Stimulated activated naive CD4-positive, alpha-beta T cell (primary cell): ENCODE measurements at places on chromosomes 11 and 22.

DNA sequence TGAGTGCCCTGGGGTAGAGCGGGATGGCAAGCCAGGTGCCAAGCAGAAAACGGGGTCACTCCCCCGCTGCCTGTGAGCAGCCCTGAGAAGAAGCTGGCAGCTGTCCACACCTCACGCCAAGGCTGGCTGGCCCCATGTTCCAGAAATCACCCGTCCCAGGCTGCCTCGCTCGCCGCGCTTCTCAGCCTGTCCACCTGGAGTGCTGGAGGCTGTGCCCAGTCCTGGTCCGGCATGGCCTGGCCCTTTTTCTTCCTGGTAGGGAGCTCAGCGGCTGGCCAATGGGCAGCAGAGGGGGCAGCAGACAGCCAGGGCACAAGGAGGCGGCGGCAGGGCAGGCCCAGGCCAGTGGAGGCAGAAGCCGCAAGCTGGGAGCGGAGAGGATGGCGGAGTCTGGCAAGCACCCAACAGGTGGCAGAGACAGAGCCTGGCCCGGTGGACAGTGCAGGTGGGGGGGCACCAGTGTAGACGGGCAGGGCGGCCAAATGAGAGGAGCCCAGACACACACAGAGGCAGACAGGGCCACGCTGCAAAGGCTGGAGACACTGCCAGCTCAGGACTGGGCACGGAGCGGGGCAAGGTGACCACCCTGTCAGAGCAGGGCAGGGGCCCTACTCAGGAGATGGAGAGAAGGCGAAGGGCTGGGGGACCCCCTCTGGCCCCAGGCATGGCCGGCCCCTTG, 37.2 kb upstream of the TH start:
- DNase-seq = no peak

DNA sequence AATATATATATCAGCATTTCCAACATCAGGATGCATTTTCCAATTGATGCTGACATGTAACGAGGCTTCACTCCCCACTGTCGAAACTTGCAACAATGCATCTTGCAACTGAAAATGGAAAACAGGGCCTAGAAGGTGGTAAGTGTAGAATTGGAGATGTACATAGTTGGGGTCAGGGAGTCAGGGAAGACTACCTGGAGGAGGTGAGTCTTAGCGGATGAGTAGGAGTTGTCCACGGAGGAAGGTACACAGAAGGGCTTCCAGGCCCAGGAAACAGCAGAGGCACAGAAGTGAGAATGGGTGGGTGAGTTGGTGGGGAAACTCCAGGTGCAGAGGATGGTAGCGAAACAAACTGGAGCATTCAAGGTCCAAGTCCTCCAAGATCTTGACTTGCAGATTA, 2.0 kb upstream of the GRK2 start:
- no peak for DNase-seq

GRCh38 chr22:20378110-20378509, 15.8 kb upstream of the ZNF74 start:
- no peak for DNase-seq

DNA sequence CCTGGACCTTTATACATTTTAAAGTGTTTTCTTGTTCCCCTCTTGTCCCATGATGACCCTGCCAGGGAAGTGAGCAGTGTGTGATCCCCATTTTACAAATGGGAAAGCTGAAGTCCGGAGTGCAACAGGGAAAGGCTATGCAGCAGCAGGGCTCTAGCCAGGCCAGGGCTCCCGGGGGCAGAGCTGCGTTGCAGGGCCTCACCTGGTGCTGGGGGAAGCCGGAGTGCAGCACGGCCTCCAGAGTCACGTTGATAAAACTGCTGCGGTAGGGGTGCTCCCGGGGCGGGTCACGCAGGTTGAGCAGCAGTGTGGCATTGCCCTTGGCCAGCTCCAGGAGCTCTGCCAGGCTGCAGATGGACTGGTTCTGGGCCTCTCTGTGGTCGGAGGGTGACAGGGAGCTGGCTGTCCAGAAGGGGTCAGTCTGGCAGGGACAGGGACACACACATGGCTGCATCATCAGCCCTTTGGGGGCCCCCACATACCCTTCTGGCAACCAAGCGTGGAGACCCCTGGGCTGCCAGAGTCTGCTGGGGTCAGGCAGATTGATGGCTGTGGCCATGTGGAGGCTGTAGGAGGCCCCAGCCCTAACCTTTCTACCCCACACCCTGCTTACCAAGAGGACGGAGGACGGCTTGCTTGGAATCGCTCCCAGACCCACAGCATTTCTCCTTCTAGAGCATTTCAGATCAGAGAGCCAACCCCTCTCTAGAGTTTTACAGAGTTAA, 9.3 kb upstream of the KLHL35 start:
- DNase-seq = no peak

GRCh38 chr11:70594606-70595005, 196.3 kb downstream of the CTTN start:
- DNase-seq = no peak

GRCh38 chr11:45459491-45459890, 173.3 kb upstream of the SYT13 start:
- DNase-seq = no peak

DNA sequence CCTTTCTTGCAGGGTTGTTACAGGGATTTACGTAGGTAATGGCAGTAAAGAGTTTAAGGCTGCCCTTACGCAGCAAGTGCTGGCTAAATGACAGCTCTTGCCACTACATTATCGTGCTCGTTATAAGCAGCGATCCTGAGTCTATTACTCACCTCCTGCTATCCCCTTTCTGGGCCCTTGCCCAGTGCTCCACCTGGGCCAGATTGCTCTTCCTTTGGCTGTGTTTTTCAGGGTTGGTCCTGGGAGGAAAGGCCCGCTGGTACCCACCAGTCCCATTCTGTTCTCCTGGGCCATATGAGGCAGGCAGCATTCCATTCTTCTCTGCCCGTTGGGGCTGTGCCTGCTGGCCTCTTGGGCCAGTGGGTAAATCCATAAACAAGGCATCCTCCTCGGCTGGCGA, 87.5 kb downstream of the C11orf58 start:
- no peak for DNase-seq

DNA sequence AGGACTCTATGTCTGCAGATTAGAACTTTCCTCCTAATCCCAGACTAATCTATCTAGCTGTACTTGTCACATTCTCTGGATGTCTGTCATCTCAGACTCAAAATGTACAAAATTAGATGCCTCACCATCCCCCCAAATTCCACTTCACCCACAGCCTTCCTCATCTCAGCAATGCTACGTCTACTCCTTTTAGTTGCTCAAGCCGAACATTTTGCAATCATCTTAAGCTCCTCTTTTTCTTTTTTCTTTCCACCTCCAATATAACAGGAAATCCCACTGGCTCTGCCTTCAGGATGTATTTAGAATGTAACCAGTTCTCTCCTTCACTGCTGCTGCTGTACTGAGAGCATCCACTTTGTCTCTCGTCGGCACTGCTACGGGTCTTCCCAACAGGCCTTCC, 1091.8 kb downstream of the TBC1D22A start:
- no peak for DNase-seq

GRCh38 chr11:123186286-123186685, 8.8 kb downstream of the CLMP start:
- no peak for DNase-seq
